ENCODE measurements at places on chromosomes 1 and 21.

DNA sequence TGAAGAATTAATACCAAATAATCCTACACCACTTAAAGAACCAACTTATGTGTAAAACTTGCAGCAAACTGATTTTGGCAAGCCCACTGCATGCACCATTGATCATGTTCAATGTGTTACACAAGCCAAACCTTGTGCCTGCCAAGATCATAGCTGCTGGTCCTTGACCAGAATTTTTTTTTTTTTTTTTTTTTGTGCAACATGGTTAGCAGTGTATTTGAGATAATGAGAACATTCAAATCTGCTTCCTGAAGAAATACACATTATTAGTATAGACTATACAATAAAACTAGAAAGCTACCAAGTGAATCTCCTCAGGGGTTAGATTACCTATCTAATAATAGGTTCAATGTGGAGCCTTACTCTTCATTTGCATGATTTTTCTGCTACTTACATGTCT is 421.0 kb downstream of the MRPL39 start:
- no peak for DNase-seq

- no peak for DNase-seq
Measured at GRCh38 chr1:229434641-229435051, 752 bp upstream of the ACTA1 start.

- DNase-seq = no peak
Measured at GRCh38 chr1:88009916-88010315, 674.2 kb upstream of the PKN2 start.

DNA sequence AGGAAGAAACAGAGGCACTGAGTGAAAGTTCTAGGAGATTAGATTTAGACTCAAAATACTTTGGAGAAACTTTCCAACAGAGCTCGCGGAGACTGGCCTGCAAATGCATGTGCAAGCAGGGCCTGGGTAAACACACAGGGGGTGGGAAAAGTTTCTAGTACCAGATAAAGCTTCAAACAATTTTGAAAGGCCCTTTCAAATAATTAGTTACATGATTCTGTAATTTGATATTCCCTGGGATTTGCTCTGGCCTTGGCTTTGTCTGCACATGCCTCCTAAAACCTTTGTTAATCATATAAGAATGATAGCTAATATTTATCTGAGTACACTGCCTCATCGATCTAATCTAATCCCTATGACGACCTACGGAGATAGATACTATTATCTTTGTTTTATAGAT is 31.3 kb downstream of the VTCN1 start:
- DNase-seq = no peak

DNA sequence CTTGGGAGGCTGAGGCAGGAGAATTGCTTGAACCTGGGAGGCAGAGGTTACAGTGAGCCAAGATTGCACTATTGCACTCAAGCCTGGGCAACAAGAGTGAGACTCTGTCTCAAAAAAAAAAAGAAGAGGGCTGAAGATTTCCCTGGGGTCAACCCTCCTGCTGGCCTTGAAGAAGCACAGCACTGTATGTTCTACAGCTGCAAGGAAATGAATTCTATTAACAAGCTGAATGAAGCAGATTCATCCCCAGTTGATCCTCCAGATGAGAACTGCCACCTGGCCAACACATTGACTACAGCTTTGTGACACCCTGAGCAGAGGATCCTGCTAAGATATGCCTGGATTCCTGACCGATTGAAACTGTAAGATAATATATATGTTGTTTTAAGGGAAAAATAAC is 129.5 kb downstream of the ADSS2 start:
- DNase-seq = no peak

DNA sequence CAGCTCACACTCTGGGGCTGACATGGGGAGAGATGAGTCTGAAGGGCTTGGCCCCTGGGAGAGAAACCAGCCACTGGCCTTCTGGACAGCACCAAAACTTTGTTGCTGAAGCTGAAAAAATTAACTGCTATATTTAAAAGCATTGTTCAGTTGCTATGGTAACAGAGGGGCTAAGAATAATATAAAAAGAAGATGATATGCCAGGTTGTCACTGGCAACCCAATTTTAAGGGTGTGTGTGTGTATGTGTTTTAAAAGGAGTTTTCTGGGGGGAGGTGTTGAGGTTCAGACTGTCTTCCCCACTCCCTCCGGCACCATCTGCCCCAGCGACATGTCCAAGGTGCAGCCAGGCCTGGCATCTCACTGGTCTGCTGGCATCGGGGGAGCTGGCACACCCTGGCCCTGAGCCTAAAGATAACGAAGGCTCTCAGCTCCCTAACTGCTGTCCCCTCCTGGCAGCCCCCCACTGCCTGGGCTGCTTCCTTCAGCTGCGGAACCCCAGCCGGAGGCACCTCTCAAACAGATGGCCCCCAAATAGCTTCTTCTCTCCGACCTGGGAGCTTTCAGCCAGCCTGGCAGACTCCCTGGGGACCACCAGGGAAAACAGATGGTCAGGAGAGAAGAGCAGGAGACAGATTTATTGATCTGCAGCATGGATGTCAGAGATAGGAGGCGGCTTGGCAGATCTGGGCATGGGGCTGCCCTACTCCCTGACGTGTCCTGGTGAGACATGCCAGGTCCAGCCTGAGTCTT is 203.9 kb downstream of the HIVEP3 start:
- DNase-seq = no peak

DNA sequence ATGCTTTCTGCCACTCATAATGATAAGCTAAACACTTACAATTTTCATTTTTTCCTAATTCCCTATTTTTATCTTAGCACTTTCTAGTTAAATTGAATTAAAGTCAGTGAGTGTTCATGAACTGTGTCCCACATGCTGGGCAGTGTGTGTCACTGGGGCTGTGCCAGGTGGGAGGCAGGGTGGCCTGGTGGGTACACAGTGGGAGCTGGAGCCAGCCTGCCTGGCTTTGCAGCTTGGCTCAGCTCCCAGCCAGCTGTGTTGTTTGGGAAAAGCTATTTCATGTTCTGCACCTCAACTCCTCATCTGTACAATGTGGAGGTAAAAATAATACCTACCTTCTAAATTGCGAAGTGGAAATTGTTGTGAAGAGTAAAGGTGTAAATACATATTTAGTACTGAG is 238.4 kb downstream of the PLA2G4A start:
- DNase-seq = no peak

- peak; percentile 35 for DNase-seq
Measured at GRCh38 chr1:248618878-248619277, 16.0 kb downstream of the OR2T11 start.

DNA sequence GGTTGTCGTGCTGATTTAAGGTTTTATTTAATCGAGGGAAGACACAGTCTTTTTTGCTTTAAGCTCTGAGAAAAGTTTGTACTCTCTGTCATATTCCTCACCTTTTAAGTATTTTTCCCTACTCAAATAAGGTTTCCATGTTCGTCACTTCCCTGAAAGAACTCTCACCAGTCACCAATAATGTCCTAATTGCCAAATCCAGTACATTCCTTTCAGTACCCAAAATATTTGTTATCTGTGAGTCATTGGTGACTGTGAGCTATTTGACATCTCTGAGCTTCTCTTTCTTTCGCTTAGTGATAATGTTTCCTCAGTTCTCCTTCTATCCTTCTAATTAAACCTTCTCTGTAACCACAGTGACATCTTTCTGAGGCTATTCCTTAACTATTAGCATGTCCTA is 874.2 kb upstream of the ADGRL2 start:
- DNase-seq = no peak

- no peak for DNase-seq
Measured at GRCh38 chr1:154741741-154742495, 128.2 kb downstream of the KCNN3 start.

GRCh38 chr1:155940482-155940992 is 901 bp upstream of the RXFP4 start:
- no peak for DNase-seq

- DNase-seq = no peak
Measured at GRCh38 chr1:223700388-223700918, 11.9 kb upstream of the CAPN2 start.

All from GM04504 (cell line).